ENCODE measurements at places on chromosomes 16 and 17.
A peak's percentile ranks its signal among the peaks of the same experiment; 100 is the strongest.

- DNase-seq = no peak
Measured at GRCh38 chr17:14741491-14741890, 440.6 kb downstream of the HS3ST3B1 start.

DNA sequence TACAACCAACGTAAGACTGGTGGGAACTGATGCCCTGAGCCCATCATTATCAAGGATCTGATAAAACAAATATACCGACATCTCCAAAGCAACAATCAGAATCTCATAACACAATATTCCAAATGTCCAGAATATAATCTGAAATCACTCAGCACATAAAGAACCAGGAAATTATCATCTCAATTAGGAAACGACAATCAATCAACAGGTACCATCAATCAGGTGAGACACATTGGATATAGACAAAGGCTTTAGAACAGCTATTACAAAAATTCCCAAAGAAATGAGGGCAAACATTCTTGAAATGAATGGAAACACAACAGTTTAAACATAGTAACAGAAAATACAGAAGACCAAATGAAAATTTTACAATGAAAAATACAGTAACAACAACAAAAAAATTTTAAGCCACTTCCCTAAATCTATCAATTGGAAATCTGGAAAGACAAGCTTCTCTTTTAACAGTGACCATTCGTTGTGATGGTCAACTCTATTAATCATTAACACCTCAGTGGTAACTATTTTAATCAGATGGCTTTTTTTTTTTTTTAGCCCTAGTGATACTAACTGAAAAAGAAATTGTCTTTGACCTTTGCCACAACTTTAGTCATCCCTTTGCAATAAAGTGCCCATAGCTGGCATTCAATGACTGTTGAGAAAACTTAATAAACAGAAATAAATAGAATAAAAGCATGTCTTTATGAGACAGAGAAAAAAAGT, 70.4 kb downstream of the USP32 start:
- no peak for DNase-seq

GRCh38 chr16:71746442-71747046, 22.0 kb upstream of the PHLPP2 start:
- DNase-seq = peak; percentile 15

- DNase-seq = no peak
Measured at GRCh38 chr17:72711521-72712310, 380.8 kb downstream of the SLC39A11 start.

DNA sequence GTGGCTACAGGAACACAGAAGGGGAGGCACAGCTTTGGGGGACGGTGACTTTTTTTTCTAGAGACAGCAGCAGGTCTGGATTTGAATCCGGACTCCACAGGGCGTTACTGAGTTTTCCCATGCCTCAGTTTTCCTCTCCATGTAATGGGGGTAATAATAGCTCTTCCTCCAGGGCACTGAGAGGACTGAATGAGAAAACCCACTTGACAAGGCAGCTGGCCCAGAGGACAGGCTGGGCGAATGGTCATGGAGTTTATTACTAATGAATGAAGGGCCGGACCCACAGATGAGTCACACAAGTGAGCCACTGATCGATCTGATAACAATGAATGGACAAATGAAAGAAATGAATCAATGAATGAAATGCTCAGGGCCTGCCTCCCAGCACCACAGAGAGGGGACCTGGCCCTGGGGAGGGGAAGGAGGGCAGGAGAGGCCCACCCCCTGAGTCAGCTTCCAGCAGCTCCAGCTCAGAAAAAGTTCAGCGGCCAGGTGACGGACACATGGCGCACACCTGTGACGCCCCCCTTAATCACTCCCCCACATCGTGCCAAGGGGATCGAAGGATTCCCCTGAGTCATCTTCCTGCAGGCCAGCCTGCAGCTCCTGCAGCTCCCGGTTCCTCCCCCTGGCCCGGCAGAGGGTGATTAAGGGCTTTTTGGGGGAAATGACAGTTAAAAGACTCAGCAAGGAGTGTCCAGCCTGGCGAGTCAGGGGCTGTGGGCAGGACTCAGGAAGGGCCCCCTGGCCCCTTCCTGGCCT, 54.3 kb downstream of the SOCS1 start:
- no peak for DNase-seq

DNA sequence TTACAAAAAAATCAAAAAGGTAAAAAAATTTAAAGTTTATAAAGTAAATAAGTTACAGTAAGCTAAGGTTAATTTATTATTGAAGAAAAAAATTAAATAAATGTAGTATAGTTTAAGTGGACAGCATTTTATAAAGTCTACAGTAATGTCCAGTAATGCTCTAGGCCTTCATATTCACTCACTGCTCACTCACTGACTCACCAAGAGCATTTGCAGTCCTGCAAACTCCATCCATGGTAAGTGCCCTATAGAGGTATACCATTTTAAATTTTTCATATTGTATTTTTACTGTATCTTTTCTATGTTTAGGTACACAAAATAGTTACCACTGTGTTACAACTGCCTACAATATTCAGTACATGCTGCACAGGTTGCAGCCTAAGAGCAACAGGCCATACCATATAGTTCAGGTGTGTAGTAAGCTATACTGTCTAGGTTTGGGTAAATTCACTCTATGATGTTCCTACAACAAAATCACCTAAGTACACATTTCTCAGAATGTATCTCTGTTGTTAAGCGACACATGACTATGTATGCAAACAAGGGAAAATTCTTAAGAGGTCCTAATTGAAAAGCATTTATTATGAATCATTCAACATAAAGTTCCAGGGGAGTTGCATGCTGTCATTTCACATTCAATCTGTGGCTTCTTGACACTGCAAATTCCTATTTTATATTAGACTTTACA, 92.3 kb downstream of the SPAG9 start:
- DNase-seq = no peak

GRCh38 chr17:13563866-13564265, 37.9 kb downstream of the HS3ST3A1 start:
- DNase-seq = no peak

- no peak for DNase-seq
Measured at GRCh38 chr17:44768505-44769142, 9.8 kb downstream of the ADAM11 start.

DNA sequence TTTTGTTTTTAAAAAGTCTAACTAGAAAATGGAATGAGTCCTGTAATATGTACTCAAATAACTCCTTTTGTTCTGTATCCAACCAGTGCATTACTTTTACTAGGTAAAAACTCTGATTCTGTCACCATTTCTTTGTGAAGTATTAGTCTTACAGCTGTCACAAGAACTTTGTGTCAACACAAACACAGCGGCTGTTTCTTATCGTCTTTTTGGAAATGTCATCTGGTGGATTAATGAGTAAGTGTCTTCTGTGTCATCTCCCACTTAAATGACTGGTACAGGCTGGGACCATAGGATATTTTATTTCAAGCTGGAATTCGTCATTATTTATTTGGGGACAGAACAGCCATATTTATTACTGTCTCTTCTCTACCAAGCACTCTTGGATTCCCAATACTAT, 19.1 kb upstream of the ALDH3A2 start:
- DNase-seq = no peak

GRCh38 chr16:8237452-8237851, 352.9 kb downstream of the TMEM114 start:
- DNase-seq = no peak

GRCh38 chr17:72399608-72400487, 279.0 kb downstream of the SOX9 start:
- DNase-seq = no peak

- DNase-seq = no peak
Measured at GRCh38 chr16:10581507-10581906, 1.1 kb upstream of the EMP2 start.

- DNase-seq = no peak
Measured at GRCh38 chr17:71158437-71158836, 962.4 kb upstream of the SOX9 start.

DNA sequence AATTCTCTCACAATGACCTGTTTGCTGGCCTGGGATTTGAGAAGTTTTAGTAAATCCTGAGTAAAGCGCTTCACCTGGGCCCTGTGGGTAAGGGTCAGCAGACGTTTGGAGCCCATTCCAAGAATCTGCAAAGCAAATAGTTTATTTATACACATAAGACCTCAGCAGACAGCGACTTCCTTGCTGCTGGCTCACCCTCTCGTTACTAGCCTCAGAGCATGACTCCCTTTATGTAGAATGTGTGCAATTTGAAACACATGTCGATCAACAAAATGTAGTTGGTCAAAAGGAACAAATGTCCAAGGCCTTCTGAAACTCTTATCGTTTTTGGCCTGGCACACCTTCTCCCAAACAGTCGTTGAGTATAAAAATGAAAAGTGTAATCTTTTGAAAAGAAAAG, 31.3 kb downstream of the MARF1 start:
- no peak for DNase-seq

DNA sequence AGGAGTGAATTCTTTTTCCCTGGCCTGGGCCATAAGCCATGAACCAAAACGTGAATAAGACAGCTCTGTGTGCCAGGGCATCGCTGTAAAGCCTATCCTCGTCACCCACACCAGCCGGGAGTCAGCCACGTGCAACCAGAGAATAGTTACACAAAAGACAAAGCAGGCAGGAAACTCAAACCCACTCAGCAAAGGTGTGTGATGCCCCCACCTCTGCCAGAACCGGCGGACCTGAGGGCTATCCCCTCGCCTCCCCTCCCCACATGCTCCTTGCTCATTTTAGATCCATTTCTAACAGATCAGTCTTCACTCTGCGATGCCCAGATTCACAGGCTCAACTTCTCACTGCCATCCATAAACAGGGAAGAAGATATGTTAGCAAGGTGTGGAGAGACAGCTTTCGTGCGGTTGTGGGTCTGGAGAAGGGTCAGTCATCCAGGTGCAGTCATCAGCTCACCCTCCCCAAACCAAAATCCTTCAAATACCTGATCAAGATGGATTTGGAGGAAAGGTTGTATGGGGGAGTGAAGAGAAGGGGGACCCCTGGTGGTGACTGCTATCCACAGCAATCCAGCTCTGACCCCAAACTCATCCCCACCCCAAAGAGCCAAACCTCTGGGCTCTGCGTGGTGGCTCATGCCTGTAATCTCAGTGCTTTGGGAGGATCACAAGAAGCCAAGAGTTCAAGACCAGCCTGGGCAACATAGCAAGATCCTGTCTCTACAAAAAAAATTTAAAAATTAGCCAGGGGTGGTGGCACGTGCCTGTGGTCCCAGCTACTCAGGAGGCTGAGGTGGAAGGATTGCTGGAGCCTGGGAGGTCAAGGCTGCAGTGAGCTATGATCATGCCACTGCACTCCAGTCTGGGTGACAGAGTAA, 219.2 kb downstream of the C16orf78 start:
- DNase-seq = peak; percentile 56

- DNase-seq = no peak
Measured at GRCh38 chr16:24440306-24440705, 99.1 kb upstream of the RBBP6 start.

- DNase-seq = no peak
Measured at GRCh38 chr16:15983898-15984297, 34.5 kb downstream of the ABCC1 start.

DNA sequence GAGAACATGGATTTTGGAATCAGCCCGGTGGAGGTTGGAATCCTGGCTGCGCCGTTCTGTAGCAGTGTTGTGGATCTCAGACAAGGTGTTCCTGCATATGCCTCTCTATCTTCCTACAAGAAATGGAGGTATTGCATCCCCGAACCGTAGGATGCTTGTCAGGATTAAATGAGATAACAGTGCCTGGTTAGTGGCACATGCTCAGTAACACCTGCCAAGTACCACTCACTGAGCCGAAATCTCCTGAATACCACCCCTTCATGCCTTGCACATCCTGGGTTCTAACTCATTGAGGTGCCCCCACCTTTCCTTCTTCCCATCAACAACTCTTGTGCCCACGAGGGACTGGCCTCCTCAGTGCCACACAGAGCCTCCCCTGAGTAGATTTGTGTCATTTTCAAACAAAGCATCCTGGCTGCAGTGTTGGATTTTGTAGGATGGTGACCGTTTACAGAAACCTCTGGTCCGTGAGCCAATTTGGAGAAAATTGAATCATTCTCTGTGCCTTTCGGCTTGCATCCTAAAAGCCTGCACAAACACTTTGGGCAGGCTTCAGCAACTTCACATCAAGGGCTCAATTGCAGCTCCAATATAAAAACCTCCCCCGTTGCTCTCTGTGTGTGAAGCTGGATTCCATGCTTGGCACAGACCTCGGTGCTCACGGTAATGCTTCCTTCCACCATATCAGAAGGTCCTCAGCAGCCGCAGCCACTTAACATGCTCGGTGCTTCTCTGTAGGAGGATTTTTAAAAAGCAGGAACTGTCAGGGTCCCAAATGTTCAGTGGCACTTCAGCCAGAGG, 84.2 kb downstream of the WWOX start:
- DNase-seq = peak; percentile 10

DNA sequence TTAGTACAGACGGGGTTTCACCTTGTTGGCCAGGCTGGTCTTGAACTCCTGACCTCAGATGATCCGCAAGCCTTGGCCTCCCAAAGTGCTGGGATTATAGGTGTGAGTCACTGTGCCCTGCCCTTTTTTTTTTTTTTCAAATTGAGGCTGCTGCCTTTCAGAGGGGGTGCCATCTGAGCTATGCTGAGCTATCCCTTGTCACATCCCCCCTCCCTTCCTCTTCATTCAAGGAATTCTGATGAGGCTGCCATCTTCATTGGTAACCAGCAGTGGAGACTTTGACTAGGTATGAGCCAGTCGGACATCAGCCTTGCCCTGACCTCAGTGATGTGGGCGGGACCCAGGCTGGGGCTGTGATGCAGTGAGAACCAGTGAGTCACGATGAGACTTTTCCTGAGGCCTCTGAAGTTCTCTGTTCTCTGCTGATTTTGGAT, 24.4 kb upstream of the GPT2 start:
- DNase-seq = no peak

GRCh38 chr17:6853764-6854442, 22.4 kb upstream of the TEKT1 start:
- no peak for DNase-seq

GRCh38 chr16:23857256-23857880, 21.6 kb downstream of the PRKCB start:
- no peak for DNase-seq

GRCh38 chr16:14205666-14206065, 134.5 kb downstream of the MRTFB start:
- no peak for DNase-seq

GRCh38 chr16:52491216-52491615, 55.7 kb downstream of the TOX3 start:
- no peak for DNase-seq

- DNase-seq = no peak
Measured at GRCh38 chr17:13420418-13420826, 181.3 kb downstream of the HS3ST3A1 start.

DNA sequence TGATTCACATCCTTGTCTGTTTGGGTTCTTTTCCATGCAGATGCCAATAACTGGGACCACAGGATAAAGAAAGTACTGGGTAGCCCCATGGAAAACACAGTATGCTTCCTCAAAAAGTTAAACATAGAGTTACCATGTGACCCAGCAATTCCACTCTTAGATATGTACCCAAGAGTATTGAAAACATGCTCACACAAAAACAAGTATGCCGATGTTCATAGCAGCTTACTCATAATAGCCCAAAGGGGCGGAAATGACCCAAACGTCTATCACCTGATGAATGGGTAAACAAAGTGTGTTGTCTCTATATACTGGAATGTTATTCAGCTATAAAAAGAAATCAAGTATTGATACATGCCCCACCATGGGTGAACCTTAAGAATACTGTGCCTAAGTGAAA, 55.4 kb downstream of the CYB5B start:
- no peak for DNase-seq

GRCh38 chr16:85055493-85056210, 28.1 kb downstream of the KIAA0513 start:
- no peak for DNase-seq

GRCh38 chr16:48287239-48287638, 39.9 kb upstream of the ABCC11 start:
- no peak for DNase-seq

Data from NCI-H1694 (cell line).